ENCODE measurements at places on chromosomes 13 and 19. TPM values are rescaled to one million over a fixed set of nuclear protein-coding genes. Genes with fewer than 3 reads are reported as not detected.
A peak's percentile ranks its signal among the peaks of the same experiment; 100 is the strongest.

LMTK3 gene
- total RNA-seq, result not detected

DNA sequence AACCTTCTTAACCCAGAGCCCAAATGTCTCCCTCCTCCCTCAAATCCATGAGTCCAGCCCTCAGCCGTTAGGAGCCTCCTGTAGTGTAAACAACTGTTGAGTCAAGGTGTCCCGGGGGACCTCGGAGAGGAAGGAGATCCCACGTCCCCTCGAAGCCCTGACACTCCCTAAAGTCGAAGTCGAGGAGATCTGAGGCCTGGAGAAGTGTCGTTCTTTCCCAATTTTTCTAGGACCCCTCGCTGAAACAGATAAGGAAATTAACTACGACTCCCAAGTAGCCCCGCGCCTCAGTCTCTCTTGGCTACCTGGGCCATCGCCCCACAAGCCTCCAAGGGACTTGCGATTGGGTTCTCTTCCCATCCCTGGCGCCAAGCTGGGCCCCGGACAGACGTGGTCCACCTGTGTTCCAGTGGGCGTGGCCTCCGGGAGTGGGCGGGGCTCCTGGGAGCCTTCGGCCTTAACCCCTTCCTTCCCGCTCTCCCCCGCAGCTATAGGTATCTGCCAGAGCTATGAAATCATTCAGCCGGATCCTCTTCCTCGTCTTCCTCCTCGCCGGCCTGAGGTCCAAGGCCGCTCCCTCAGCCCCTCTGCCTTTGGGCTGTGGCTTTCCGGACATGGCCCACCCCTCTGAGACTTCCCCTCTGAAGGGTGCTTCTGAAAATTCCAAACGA is 869 bp downstream of the GFY start:
- peak; percentile 93 for DNase-seq

DNA sequence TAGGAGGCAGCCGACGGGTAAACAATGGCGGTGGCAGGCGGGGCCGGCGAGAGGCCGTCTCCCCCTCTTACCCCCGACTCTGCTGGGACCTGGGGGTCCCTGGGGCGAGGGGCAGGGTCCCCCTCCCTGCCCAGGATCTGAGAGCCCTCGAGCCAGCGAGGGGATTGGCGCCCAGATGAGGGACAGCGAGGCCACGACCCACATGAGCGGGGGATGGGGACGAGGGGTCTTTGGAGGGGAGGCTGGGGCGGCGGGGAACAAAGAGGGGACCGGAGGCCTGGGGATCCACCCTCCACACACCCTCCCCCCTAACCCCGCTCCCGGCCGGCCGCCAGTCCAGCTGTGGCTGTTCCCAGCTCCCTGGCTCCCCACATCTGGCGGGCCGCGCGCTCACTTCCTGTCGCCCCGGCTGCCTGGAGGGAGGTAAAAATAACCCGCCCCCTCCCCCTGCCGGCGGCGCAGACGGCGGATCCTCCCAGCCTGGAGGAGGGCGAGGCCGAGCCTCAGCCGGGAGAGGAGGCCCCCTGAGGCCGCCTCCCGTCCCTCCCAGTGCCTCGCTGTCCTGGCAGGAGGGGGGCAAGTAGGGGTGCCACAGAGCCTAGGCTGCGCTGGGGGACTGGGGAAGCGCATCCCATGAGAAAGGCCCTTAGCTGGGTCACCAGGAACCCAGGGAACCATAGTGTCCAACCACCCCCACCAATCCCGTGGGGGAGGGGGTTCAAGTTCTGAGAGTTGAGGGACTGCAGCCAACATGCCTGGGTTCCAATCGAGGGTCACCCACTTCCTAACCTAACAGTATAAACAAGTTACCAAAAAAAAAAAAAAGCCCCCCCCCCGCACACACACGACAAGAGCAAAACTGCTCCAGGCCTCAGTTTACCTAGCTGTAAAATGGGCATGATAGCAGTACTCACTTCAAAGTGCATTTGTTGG is 29.3 kb upstream of the NANOS3 start:
- peak; percentile 99 for DNase-seq

CD33 gene
- total RNA-seq, result not detected

GRCh38 chr13:40389081-40389641 is 277.3 kb downstream of the FOXO1 start:
- DNase-seq, result no peak

ZNF99 gene
- total RNA-seq, result under 0.01 TPM

GRCh38 chr13:24610956-24611355 is 69.3 kb upstream of the ATP12A start:
- no peak for DNase-seq

CALR gene
- 1,980 TPM for total RNA-seq

GRCh38 chr19:49331616-49332055 is 3.6 kb upstream of the CD37 start:
- peak; percentile 91 for DNase-seq

GRCh38 chr19:35713904-35714495 is 3.8 kb upstream of the KMT2B start:
- peak; percentile 60 for DNase-seq

CATSPERD gene
- total RNA-seq, result under 0.01 TPM

- peak; percentile 49 for DNase-seq
Measured at GRCh38 chr13:113138792-113139551, 16.4 kb downstream of the F10 start.

WDR87 gene
- not detected for total RNA-seq

ZNF556 gene
- total RNA-seq, result not detected

- no peak for DNase-seq
Measured at GRCh38 chr13:96086736-96087135, 3.2 kb upstream of the HS6ST3 start.

DNA sequence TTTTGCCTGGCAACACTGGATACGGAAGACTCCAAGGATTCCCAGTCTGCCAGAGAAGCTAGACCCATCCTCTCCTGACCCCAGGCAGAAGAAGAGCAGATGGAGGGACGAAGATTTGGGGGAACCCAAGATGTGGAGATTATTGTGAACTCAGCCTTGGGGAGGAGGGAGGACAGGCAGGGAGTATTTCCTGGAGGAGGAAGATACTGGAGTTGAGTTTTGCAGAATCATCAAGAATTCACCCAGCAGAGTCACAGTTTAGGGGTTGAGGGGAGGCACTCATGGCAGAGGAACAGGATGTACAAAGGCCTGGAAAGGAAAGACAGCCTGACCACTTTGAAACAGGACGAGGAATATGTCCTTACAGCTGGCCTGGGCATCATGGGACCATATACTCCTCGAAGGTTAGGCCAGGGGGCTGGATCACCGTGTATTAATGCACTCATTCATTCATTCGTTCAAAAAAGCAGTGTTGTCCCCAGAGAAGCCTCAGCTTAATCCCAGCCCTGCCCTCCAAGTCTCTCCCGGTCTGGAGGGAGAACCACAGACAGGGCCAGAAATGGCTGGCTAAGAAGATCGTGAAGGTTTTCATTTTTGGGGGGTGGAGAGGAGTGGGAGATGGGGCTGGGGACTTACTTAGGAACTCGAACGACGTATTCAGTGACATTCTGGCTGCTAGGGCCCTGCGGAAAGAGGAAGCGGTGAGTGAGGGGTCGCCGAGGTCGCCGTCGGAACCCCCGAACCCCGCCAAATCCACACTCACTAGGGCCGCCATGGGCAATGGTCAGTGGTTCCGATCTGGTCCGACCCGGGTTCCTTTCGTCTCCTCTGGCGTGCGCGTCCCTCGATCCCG is 517 bp downstream of the GTF2F1 start:
- DNase-seq, result peak; percentile 68

DNA sequence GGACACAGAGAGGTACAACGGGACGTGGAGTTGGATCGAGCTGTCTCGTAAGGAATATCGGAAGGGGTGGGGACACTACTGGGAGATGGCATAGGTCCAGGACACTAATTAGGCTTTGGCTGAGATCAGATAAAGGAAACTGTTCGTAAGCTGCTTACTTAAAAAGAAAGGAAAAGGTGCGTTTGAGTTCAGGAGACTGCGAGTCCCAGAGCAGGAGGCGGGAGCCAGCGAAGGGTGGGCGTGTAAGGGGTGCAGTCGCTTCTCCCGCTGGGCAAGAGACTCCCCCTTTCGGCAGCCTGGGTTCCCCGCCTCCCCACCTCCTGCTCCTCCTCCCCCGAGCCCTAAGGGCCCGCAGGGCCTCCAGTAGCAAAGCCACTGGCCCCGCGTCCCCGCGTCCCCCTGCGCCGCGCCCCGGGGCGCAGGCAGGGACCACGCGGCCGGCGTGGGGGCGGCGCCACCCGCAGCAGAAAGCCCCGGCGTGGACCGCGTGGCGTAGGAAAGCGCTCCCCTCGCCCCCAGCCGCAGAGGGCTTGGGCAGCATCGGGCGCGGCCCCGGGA is 547 bp downstream of the ABCC4 start:
- peak; percentile 90 for DNase-seq

DNA sequence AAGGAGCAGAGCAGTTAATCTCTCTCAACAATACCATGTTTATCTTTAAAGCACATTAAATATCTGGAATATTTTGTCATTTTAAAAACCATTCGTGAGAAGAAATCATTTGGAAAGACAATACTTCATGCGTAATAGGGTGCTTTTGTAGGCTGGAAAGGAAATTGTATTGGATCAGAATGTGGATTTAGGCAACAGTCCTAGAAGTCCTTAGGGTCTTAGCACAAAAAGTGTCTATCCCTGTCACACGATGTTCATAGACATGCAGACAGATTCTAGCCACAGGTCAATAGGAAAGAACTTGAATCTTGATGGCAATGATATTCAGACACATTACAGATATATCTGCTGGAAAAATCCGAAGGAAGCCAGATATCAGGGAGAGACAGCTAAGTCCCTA is 156.0 kb downstream of the KCTD12 start:
- DNase-seq, result no peak

DMKN gene
- 30.9 TPM for total RNA-seq

DNA sequence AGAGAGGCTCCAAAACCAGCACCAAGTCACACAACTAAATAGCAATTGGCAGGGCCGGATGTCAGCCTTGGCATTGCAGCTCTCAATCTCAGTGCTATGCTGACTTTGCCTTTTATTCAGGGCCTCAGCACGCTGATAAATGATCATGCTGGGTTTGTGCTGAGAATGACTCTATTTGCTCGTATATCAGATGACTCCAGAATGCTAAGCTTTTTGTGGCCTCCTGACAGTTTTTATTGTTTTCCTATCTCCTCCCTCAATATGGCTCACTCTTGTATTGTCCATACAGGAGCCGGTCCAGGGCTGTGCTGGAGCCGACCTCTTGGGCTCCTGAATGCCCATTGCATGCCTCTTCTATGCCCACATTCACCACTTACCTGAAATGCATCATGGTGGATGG is 211.0 kb downstream of the EFNB2 start:
- DNase-seq, result no peak

DNA sequence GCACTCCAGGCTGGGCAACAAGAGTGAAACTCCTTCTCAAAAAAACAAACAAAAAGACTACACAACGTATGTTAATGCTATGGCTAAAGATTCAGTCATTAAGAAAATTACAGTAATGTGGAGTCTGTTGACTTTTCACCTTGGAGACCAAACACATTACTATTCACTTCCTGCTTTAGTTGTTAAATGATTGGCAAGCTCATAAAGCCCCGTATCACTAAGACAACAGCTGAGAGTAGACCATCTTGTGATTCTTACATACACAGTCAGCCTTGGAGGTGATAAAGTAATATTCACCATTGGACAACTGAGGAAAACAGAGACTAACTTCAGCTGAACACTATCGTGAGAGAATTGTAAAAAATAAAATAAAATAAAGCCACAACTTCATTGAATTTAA is 86.5 kb downstream of the KCTD12 start:
- DNase-seq, result peak; percentile 66

DNA sequence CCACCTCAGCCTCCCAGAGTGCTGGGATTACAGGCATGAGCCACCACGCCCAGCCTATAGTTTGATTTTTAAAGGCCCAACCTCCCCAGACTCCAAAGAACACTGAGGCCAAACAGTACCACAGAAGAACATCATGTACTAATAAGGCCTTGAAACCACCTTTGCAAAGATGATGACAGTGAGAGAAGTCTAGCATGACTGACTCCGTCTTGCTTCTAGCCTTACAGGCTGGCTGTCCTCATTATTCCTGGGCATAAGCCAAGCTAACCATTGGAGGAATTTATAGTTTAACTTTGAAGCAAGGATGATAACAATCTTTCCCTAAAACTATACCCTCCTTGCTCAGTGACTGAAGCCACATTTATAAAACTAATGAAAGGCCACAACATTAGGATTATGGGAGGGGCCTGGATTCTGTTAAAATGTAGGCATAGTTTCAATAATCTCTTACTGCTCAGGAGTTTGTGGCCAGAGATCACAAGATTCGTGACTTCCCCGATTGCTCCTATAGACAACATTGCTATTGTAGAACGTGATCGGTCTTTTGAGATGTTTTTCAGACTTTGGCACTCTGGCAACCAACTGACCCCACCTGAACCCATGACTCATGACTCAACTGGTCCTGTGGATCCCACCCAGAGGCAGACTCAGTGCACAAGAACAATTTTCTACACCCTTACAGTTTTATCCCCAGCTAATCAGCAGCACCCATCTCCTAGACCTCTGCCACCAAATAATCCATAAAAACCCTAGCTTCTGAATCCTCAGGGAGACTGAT is 17.6 kb downstream of the GPR42 start:
- no peak for DNase-seq

DNA sequence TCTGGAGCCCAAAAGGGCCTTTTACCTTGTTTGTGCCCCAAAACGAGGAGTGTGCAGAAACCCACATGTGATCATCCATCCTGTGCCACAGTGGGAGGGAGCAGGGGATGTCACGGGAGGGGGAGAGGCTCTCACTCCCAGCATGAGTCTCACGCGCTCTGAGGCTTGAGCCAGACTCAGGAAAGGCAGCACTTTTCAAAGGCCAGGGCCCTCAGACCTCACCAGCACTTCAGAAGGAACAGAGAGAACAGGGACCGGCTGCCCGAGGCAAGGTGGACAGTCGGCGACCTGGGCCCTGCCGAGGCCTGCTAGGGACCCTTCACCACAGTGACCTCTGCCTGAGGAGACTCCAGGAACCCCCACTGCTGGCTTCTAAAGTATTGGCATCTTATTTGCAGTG is 71.7 kb upstream of the WASF3 start:
- no peak for DNase-seq

ZIC5 gene
- not detected for total RNA-seq

- DNase-seq, result no peak
Measured at GRCh38 chr13:30565658-30566057, 52.1 kb upstream of the USPL1 start.

DNA sequence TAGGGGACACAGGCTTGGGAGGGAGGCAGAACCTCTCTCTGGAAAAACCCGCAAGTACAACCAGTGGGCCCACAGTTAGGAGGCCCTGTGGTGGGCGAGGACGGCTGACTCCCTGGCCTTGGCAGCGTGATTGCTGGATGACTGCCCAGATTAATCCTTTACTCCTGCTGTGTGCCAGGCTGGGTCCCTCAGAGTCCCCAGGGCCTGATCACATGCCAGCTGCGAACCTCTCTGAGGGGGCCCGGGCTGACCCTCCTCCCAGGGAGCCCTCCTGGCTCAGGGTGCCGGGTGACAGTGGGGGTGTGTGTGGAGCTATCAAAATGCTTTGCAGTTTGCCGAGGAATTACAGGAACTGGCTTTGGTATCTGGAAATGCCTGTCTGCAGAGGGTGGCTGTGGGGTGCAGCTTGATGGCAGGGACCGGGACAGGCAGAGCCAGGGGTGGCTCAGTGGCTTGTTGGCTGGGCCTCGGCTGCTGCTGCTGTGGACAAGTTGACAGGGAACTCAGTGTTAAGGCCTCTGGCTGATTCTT is 48.9 kb downstream of the DNM2 start:
- DNase-seq, result peak; percentile 83

UPK1A gene
- not detected for total RNA-seq

DNA sequence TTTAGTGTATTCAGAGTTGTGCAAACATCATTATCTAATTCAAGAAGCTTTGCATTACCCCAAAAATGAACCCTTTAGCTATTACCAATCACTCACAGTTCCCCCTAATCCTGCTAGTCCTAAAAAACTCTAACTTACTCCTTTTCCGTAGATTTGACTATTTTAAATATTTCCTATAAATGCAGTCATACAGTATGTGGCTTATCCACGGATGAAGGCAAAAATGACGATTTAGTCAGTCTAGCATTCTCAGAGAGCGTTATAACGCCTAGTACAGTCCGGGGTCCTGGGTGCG is 587 bp upstream of the ZNF383 start:
- no peak for DNase-seq
